ENCODE measurements at places on chromosomes 7 and 10. TPM values are rescaled to one million over a fixed set of nuclear protein-coding genes. Genes with fewer than 3 reads are reported as not detected.

DNA sequence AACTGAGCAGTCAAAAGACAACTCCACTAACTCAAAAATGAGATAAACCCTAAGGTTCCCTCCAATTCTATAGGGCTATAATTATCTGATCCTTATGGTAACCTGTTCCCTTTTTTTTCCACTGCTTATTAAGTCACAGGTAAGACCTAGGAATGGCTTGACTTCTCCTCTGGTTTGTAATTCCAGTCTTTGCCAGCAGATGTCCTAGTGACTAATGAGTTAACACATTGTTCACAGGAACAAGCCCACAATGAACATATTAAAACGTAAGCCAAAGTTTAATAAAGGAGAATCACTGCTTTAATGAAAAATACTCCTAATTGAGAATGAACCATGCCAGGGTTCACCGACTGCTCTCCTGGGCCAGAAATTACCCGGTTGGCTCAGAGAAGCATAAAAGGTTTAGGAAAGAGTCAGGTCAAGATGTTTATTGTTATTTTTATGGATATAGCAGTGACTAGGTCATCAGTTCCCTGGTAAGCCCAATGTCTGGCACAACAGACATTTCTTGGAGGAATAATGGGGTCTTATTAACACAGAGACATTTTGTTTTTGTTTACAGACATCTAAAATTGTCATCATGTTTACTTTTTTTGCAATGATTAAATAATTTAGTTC lies 120.1 kb downstream of the ELAPOR2 start:
- DNase-seq = peak; percentile 76

GRCh38 chr10:103451831-103452505 lies at the start of gene CALHM2:
Gene CALHM2, minus strand, starts transcription at chr10:103452370. Its CDS starts 2,429 bp downstream, at chr10:103449941.
- no peak for DNase-seq

GRCh38 chr10:78952686-78953085 lies 116.1 kb upstream of the ZMIZ1 start:
- no peak for DNase-seq

Gene WNT2
- not detected for total RNA-seq

Gene DENND11
- 10.4 TPM for total RNA-seq

- DNase-seq = no peak
Observed at GRCh38 chr10:82653244-82654155, 778.5 kb downstream of the NRG3 start.

DNA sequence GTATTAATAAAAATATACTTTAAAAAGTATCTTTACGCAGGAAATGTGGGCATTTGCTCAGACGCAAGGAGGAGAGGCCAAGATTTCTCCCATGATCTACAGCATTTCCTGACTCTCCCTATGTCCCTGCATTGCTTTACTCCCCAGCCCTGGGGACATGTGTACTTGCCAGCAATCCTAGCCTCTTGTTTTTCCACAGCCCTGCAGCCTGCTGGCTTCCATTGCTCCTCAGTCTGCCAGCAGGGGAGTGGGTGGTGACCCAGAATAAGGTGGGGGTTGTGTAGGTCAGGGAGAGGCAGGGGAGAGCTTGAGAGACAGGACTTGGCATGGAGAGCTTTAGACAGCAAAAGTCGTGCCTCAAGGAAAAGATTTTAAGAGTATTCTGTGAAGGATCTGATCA lies 307.7 kb downstream of the CDK14 start:
- DNase-seq = no peak

Gene CPA4
- 3.1 TPM for total RNA-seq

- no peak for DNase-seq
Observed at GRCh38 chr7:141738592-141739013, 445 bp downstream of the SSBP1 start.

DNA sequence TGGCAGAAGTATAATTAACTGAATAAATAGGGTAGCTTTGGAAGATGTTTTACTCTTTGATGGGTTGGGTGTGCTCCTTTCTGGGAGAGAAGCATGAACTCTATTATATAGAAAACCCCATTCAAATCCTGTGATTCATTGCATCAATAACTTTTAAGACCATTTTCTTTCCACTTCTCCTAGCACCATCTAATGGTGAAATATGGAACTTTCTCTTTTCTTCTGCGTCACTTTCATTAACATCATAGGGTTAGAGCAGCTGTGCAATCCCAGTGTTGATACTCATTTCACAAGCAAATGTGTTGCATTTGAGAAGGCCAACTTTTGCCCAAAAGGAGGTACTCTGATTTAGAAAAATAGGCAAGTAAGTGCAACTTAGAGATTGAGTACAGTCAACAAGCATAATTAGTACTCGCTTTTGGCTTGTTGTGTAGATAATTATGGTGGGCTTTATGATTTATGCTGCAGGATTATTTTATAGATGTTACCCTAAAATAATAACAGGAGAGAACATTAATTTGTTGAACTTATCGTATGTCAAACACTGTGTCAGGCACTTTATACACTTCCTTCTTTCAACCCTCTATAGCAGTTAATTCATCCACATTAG lies 92.9 kb downstream of the CPED1 start:
- peak; percentile 42 for DNase-seq

Gene LRRN3
- total RNA-seq = 0.15 TPM

Gene NMT2
- total RNA-seq = 14.3 TPM

Gene ADCY1
- 2.1 TPM for total RNA-seq

Gene CNNM1
- total RNA-seq = 16.6 TPM

DNA sequence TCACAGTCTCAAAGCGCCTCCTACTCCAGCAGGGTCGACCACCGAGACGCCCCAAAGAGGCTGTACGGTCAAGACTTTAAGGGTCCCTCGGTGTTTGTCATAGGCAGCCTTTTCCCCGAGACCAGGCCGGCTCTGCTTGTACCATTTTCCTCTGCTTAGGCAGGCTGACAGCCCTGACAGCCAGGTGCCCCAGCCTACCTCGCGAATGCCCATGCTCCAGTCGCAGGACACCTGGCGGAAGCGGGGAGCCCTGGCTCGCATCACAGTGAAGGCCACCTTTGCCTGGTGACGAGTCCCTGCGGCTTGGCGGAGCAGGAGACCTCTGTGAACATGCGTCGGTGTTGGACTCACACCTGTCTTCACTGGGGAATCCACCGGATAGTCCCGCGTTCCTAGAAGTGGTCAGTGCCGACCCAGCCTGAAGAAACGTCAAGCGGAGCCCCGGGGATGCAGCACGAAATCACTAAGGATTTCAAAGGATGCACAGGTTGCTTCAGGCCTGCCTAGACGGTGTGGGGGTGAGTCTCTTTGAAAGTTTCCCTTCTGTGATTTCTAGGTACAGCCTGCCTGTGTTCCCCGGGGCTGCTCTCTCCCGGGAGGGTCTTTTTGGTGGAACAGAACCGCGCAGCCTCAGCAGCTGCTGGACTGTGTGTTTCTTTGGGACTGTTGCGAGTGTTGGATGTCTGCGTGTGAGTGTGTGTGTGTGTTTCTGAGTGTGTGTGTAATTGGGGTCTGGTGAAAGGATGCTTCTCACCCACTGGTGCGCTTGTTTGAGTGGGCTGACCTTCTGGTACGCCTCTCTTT lies 30.5 kb upstream of the ZNF273 start:
- DNase-seq = no peak

GRCh38 chr10:68327889-68328786 lies 3.7 kb upstream of the HNRNPH3 start:
- DNase-seq = peak; percentile 64

GRCh38 chr7:17347401-17347800 lies 48.9 kb downstream of the AHR start:
- DNase-seq = no peak

Gene OR9A2
- total RNA-seq = not detected

Gene UFSP1
- total RNA-seq = 3.3 TPM

Gene CCDC146
- 1.2 TPM for total RNA-seq

Gene KLLN
- total RNA-seq = 1.3 TPM

GRCh38 chr7:16646472-16647072 lies 591 bp downstream of the BZW2 start:
- DNase-seq = no peak

- no peak for DNase-seq
Observed at GRCh38 chr10:6525599-6526165, 54.4 kb downstream of the PRKCQ start.

Gene CFAP70
- total RNA-seq = 0.10 TPM

DNA sequence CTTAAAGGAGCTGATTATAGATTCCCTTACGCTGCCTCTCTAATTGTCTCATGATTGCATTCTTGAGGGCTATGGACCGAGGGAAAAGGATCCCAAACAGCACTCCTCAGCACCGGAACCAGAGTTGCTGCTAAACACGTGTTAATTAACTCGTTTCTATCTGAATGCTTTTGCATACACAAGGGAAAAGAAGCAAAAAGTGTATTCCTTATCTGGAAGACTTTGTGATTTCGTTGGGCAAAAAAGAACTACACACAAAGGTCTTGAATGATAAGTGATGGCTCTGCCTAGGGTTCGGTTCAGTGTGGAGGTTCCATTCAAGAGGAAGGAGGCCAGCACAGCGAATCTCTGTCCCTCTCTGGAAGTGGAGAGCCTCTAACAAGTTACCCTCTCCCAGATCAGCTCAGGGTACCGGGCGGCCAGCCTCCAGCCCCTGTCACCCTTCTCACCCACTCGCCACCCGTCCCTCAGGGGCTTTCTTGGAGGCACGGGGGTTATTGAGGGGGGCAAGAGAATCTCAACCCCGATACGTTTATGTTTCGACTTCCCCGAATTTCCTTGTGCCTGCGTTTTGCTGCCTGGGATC lies 515 bp upstream of the SLC4A2 start:
- DNase-seq = no peak

- DNase-seq = no peak
Observed at GRCh38 chr7:134504660-134505164, 22.7 kb upstream of the AKR1B10 start.

GRCh38 chr10:62772186-62772974 lies 32.1 kb upstream of the ADO start:
- DNase-seq = no peak

DNA sequence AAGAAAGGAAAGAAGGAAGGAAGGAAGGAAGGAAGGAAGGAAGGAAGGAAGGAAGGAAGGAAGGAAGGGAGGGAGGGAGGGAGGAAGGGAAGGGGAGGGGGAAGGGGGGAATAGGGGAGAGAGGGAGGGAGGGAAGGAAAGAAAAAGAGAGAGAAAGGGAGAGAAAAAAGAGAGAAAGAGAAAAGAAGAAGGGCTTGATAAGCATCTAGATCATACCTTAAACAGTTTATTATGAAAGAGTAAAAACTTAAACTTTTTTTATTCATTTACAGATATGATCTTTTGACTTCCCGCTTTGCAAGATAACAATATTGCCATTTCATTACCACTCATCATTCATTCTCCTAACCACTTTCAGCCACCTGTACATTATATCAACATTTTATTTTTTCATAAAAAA lies 53.6 kb upstream of the TMEM106B start:
- DNase-seq = no peak

Gene CAMK1D
- 5.7 TPM for total RNA-seq

Gene CADPS2
- total RNA-seq = 1.6 TPM

Gene TAS2R3
- 0.49 TPM for total RNA-seq

- DNase-seq = no peak
Observed at GRCh38 chr10:71266147-71266917, 52.7 kb upstream of the SLC29A3 start.

Data from Panc1 (cell line).